CD4-positive, alpha-beta T cell (primary cell): ENCODE measurements at places on chromosomes 6 and 20.
A peak's percentile ranks its signal among the peaks of the same experiment; 100 is the strongest.

DNA sequence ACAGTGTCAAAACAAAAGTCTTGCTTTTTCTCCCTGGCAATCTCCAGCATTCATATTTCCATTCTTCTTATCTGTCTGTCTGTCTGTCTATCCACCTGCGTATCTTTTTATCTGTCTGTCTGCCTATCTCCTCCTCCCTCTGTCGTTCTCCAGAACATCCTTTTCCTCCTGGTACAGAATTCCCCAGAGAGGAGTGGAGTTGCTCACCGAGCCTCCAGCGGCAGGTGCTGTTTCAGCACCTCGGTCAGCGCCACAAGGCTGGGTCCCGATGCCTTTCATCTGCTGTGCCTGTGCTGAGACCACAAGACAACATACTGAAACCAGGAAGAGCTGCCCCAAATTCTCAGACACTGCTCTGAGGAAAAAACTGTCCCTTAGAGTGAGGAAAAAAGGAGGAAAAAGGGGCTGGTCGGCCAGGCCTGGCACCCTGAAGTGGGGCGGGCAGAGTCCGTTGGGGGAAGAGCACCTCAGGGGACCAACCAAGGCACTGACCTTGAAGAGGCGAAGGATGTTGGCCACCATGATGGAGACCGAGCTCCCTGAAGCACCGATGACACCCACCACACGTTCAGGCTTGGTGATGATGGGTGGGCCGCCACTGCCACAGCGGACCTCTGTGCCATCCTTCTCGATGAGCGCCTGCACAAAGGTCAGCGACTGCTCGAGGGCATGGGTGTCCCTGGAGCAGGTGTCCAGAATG is 13.3 kb downstream of the GRM4 start:
- DNase-seq, result peak; percentile 30

GRCh38 chr6:46059608-46060007 is 43.9 kb upstream of the CLIC5 start:
- no peak for DNase-seq

DNA sequence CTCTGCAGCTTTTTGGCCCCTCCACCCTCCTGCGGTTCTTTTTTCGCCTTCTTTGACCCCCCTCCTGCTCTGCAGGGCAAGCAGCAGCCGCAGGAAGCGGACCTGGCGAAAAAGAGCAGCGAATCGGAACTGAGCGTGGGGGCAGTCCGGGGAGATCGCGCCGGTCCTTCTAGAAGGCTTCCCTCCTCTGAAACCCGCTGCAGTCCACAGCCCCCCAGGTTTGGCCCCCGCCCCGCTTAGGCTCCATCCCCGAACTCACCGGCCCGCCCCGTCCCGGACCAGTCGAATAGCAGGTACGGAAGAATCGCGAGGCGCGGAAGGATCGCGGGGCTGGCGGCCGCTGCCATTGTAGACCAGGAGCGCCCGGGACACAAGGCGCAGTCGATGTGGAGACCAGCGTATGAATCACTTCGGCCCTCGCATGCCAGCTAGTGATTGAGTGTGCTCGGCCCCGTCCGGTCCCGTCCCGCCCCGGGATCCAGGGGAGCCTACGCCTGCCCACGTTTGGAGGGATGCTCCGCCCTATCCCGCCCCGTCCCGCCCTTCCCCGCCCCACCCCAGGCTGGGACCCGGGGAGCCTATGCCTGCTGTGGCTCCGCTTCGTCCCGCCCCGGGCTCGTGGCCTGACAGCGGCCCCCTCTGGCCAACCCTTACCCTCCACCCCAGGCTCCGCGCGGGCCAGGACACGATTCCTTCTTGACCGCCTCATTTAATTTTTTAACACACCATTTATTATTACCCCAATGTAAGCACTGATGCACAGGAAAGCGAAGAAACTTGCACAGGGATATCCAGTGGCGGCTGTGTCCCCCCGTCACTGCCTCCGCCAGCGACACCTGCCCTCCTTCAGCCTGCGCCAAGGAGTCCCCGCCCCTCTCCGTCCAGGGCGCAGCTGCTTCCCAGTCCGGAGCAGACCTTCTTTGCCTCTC is at the start of gene ULBP3:
TSS of gene ULBP3 (minus strand) at position 402 of the 929 bp plus-strand sequence. CDS start at position 347, 55 bp downstream.
- peak; percentile 82 for DNase-seq

DNA sequence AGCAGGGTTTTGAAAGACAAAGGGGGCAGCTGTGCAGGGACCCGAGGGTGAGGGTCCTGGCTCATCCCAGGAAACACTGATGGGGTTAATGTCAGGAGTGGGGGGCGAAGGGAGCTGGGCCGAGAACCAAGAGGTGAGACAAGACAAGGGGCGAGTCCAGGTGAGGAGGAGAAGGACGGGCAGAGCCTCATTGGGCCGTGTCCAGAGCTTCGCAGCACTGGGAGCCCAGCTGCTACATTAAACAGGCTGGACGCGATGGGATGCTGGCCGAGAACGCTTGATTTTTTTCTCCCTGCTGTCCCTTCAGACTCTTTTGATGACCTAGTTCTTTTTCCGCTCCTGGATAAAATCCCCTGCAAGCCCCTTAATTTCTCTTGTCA is 172.8 kb upstream of the SNX9 start:
- DNase-seq, result no peak

- no peak for DNase-seq
These were observed 691 bp downstream of the SYNDIG1 start for GRCh38 chr20:24469894-24470745.

- DNase-seq, result no peak
These were observed 208.3 kb downstream of the LY86 start for GRCh38 chr6:6796818-6797217.

- DNase-seq, result no peak
These were observed 438.4 kb upstream of the FLRT3 start for GRCh38 chr20:14775778-14776177.

GRCh38 chr6:105270511-105270910 is 90.7 kb upstream of the POPDC3 start:
- DNase-seq, result no peak

GRCh38 chr6:26387565-26387964 is 4.7 kb downstream of the BTN2A2 start:
- no peak for DNase-seq

GRCh38 chr20:40314278-40314677 is 374.8 kb downstream of the MAFB start:
- DNase-seq, result no peak

DNA sequence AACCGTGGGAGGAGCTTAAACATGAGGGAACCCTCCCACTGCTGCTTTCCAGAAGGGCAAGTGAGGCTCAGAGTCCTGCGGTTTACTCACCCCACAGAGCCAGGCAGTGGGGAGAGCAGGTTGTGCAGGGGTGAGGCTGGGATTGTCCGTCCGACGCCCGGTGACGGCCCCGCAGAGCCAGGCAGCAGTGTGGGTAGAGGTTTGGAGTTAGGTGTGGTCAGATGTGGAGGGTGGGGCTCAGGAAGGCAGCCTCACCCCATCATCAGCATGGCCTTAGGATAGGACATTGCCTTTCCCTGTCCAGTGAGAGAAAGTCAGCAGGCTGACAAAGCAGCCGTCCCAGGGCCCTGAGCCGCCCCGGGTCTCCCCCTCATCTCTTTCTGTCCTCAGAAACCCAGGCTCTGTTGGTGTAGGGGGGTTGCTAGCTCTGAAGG is 234.6 kb downstream of the DLL1 start:
- DNase-seq, result no peak

GRCh38 chr6:132122871-132123270 is 171.7 kb upstream of the CCN2 start:
- DNase-seq, result no peak

DNA sequence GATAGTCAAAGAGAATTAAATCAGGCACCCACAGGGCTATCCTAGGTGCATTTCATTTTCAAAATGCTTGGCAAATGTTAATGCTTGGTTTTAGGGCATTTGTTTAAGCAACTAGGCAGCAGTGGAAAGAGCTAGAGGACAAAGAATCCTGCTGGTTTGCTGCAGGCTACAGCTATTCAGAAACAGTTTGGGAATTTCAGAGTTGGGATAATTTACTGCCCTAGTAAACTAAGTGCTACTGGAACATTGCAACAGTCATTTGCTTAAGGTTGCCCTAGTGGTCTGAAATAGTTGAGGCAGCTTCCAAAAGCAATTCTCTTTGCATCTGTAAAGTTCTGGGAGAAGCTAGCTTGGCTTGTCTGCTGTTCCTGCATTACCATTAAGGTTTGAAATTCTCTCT is 312.7 kb downstream of the LAMA2 start:
- DNase-seq, result no peak

- DNase-seq, result no peak
These were observed 7.2 kb downstream of the MAP3K4 start for GRCh38 chr6:160998766-160999165.

GRCh38 chr20:46694484-46694883 is 5.2 kb upstream of the TP53RK start:
- DNase-seq, result no peak

- DNase-seq, result no peak
These were observed 744.2 kb downstream of the MAFB start for GRCh38 chr20:39944861-39945260.

GRCh38 chr6:7559651-7560385 is 18.3 kb downstream of the DSP start:
- DNase-seq, result no peak

DNA sequence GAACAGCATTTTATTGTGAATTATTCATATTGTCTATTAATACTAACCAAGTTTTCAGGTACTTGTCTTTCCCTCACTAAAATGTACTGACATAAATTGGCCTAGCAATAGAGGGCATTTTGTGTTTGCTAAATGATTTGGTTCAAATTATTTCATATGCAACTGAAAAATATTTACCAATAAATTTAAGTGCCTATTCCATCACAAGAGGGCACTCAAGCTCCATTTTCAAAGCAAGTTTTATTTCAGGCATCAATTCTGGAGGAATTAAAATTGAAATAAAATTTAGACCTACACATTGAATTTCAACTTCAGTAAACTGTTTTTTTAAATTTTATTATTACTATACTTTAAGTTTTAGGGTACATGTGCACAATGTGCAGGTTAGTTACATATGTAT is 114.3 kb upstream of the SYNCRIP start:
- no peak for DNase-seq

GRCh38 chr6:44685213-44685612 is 297.7 kb downstream of the CDC5L start:
- DNase-seq, result no peak

GRCh38 chr6:36227379-36228228 is 31.1 kb downstream of the BRPF3 start:
- no peak for DNase-seq

- no peak for DNase-seq
These were observed 63.3 kb upstream of the PTGIS start for GRCh38 chr20:49631061-49631716.

GRCh38 chr6:44789061-44789460 is 401.6 kb downstream of the CDC5L start:
- DNase-seq, result no peak
